Umbilical cord (tissue), 2 donors: ENCODE measurements at places on chromosomes 5 and 9. TPM values are rescaled to one million over a fixed set of nuclear protein-coding genes. Genes with fewer than 3 reads are reported as not detected.

PCDHGB3 gene
- total RNA-seq, result 11.8 TPM

DMRT2 gene
- 1.7 TPM for total RNA-seq

CCDC152 gene
- 5.5 TPM for total RNA-seq

DNA sequence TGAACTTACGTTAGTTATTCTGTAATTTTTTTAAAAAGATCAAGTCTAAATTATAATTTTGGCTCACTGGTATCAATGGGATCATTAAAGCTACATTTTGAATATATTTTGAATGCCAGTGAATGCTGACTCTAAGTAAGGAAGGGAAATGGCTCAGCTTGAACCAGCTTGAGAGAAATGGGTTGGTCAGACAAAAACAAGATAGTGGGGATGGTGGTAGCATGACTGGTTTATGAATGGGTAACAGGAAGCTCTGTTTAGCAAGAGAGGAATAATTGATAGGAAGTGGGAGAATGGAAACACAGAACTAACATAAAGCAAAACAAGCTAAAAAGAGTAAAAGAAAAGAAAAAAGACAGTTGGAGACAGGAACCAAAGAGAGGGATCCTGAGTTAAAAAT is 220.2 kb downstream of the ADAMTS6 start:
- DNase-seq, result no peak

EGFLAM gene
- total RNA-seq, result 6.0 TPM

SGCD gene
- total RNA-seq, result 43.8 TPM

- no peak for DNase-seq
Observed at GRCh38 chr5:664994-665360, 28.2 kb downstream of the TPPP start.

DNA sequence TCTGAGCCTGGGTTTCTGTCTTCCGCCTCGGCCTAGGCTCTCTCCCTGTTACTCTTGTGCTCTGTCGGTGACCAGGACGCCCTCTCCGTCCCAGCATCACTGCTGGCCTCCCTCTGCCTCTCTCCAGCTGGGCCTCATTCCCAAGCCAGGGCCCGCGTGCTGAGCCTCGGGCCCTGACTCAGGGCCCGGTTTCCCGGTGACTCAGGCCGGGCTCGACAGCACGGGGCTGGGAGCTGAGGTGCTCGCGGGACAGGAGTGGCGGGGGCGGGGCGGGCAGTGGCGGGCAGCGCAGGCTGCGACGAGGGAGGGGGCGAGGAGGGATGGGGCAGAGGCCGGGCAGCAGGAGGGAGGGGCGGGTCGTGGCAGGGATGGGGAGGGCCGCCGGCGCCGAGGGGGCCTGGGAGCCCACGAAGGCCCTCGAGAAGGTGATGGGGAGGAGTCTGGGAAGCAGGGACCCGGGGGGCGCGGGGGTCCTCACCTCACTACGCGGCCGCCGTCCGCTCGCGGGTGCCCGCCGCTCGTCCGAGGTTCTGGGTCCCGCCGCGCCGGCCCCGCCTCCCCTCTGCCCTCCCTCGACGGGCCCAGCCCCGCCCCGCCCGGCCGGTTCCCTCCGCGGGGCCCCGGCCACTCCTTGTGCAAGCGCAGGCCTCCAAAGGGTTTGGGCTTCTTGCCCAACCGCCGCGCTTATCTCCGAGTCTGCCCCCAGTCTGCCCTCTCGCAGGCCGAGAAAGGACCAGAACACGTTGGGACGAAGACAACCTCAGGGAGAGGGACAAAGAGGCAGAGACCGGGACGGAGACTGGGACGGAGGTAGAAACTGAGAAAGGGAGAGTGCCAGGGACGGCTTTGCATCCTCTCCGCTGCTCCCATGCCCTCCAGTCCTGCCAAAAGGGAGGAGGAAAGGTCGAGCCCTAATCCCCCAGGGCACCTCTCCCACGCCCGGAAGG is at the start of gene ARAP3:
Gene ARAP3, minus strand, starts transcription at position 536 of the 947 bp plus-strand sequence. CDS start 1,744 bp downstream, outside the sequence.
- DNase-seq, result peak; percentile 94

DNA sequence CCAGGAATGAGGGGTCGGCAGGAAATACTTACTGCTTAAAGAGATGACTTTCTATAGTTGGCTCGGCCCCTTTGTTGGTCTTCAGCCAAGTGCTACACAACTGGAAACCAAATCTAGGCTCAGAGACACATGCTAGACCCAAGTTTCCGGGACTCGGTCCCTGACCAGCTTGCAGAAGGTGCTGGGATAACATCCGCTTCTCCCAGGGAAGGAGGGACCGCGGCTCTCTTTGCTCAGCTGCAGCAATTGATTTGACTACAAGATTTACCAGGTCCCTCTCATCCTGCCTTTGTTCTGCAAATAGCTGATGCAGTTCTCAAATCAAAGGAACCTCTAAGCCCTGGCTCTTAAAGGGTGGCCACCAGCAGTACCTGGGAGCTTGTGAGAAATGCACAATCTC is 314.7 kb downstream of the MLLT3 start:
- DNase-seq, result no peak

GRCh38 chr5:103435136-103435889 is 127.3 kb downstream of the NUDT12 start:
- DNase-seq, result no peak

- no peak for DNase-seq
Observed at GRCh38 chr5:73893813-73894212, 267.8 kb downstream of the ARHGEF28 start.

DNA sequence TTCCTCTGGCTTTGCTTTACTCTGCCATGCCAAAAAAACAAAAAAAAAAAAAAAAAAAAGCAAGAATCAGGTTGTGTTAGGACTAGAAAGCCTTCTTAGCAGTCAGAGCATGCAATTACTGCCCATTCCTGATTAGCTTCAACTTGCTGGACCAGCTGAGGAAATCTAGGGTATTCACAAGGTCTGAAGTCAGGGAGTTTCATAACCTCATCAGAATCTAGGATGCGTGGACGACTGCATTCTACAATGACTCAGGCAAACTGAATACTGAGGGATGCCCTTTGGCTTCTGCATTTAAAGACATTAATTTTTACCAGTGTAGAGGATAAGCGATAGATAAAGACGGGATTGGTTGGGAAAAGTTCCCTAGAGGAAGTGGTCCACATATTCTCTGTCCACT is 39.2 kb upstream of the SHOC1 start:
- DNase-seq, result no peak

DNA sequence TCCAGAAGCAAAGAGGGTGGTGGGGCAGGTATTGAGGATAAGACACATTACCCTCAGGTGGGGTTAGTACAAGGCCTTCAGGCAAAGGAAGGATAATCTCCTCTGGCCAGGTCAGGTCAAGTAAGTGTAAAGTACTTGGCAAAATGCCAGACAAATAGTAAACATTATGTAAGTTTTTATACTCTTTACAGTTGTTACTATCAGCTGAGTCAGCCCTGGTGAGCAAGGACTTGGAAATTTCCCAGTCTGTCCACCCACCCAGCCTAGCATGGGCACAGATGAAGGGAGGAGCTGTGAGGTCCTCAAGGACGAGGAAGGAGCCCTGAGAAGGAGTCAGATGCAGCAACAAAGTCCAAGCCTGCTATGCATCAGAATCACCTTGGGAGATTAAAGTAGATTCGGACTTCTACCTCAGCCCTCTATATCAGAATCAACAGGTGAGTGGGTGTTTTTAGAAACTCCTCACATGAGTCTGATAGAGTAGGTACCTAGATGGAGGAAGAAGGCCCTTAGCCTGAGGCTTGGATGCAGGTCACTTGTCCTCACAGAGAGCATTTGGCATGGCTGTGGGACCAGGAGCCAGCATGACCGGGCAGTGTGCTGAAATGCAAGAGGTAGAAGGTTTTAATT is 50.2 kb upstream of the BARX1 start:
- no peak for DNase-seq

- DNase-seq, result no peak
Observed at GRCh38 chr9:137170486-137171148, 766 bp upstream of the LRRC26 start.

GRCh38 chr5:56183506-56183905 is 49.6 kb downstream of the ANKRD55 start:
- DNase-seq, result no peak

GRCh38 chr5:115686738-115687074 is 60.9 kb upstream of the TMED7 start:
- DNase-seq, result peak; percentile 1

MYOT gene
- total RNA-seq, result not detected

DNA sequence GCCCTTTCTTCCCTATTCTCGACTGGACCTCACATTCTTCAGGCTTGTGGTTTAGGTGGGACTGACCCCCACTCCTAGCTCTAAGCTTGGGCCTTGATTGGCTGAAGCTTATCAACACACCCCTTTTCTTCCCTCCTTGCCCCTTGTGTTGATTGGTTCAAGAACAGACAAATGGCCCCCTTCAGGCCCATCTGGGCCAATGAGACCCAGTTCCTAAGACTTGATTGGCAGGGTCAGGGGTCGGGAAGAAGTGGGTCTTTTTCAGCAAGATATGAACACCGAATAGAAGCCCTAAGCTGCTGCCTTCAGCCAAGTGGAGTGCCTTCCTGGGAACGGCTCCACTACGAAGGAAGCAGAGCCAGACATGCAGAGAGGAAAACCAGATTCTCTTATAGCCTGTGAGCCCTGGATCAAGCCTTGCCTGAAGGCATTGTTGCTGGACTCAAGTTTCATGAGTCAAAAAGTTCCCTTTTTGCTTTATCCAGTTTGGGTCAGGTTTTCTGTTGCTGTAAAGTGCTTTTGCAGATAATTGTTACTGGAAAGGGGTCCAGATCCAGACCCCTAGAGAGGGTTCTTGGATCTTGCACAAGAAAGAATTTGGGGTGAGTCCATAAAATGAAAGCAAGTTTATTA is 22.4 kb upstream of the NCS1 start:
- no peak for DNase-seq

GRCh38 chr5:153883854-153884611 is 154.7 kb downstream of the FAM114A2 start:
- DNase-seq, result no peak

DNA sequence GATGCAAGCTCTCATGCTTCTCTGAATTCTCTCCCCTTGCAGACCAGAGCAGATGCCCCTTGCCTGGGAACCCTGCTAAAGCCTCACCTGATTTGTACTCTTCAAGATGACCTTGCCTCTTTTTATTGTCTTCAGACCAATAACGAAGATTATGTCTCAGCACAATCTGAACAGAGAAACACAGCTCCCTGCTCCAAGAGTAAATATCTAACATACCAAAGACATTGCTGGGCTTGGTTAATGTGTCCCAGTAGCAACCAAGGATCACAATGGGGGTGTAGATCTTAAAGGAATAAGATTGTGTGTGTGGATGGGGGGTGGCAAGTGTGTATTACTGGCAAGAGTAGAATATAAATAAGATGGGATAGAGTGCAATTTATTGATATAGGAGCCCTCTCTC is 67.6 kb upstream of the LHFPL2 start:
- DNase-seq, result no peak

DNA sequence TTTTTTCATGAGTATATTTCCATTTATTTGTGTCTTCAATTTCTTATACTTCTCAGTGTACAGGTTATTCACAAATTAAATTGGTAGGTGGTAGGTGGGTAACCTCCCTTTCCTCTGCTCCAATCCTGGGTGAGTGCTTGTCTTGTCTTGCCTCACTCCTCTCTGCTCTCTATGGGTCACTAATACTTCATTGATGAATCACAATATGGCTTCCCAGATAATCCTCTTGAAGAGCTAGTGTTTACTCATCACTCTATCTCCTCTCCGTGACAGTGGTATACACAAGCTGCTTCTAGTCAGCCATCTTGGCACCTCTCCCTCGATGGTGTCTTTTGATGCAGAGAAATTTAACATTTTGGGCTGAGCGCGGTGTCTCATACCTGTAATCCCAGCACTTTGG is 331.8 kb upstream of the NMUR2 start:
- no peak for DNase-seq

CYLC2 gene
- 15.9 TPM for total RNA-seq

GRCh38 chr5:36403632-36404311 is 102.1 kb upstream of the RANBP3L start:
- DNase-seq, result peak; percentile 78

GRCh38 chr5:82445726-82446335 is 167.7 kb upstream of the RPS23 start:
- peak; percentile 36 for DNase-seq

GRCh38 chr9:72362680-72363139 is 2.3 kb downstream of the ZFAND5 start:
- peak; percentile 90 for DNase-seq
